ENCODE measurements at places on chromosomes 6 and 20. TPM values are rescaled to one million over a fixed set of nuclear protein-coding genes. Genes with fewer than 3 reads are reported as not detected.
A peak's percentile ranks its signal among the peaks of the same experiment; 100 is the strongest.

BTNL2 gene
- total RNA-seq: not detected

C20orf96 gene
- total RNA-seq: 1.7 TPM

DNA sequence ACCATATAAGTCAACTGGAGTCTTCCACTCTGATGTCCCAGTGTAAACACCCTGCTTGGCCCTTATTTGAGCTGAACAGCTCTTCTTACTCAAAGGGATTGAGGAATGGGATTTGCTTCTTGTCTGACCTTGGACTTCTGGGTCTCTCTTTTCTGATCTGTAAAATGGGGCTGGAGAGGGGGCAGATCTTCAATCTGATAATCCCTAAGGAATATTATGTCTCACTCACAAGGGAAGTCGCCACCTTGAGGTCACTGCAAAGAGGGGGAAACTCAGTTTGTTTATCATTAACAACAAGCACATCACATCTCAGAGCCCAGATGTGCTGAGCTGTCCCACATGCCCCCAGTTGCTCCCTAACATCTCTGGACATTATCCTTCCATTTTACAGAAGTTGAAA, 15.1 kb downstream of the KCNS1 start:
- DNase-seq: no peak

PLN gene
- not detected for total RNA-seq

CST1 gene
- not detected for total RNA-seq

GRCh38 chr20:61846741-61847419, 218.8 kb downstream of the TAF4 start:
- DNase-seq: no peak

WTAP gene
- 79.5 TPM for total RNA-seq

DNA sequence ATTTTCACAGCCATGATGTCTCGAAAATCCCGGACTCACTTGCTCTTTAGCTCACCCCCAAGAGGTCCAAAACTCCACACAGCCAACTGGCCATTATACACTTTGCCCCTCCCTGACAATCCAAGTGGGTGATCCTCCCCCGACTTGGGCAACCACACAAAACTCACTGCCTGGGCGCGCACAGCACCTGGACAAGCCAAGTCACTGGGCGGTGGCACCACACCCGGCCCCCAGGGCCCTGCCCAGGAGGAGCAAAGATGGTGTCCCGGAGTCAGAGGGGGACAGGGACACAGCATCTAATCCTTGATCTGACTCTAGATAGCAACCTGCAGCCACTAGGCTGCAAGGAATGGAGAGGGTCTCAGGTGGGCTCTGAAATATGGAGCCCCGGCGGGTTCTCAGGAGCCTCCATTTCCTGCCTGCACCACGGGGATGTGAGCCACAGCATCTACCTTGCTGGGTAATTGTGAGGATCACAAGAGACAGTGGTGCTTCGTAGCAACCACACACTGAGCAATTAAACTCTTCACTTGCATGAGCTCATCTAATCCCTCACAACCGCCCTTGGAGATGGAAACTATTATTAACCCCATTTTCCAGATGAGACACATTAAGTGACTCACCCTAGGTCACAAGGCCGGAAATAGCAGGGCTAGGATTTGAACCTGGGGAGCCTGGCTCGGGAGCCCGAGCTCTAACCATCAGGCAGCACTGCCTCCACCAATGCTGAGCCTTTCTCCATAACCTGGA, 66.6 kb downstream of the BMP7 start:
- no peak for DNase-seq

- DNase-seq: peak; percentile 58
Observed at GRCh38 chr6:109695468-109695867, 4.4 kb downstream of the FIG4 start.

GRCh38 chr6:22436134-22436533, 133.2 kb upstream of the HDGFL1 start:
- no peak for DNase-seq

ENPP4 gene
- total RNA-seq: 1.4 TPM

HCRTR2 gene
- not detected for total RNA-seq
